PC-9 (cell line): ENCODE measurements at places on chromosomes 6 and 20. TPM values are rescaled to one million over a fixed set of nuclear protein-coding genes. Genes with fewer than 3 reads are reported as not detected.

- no peaks in the 10 kb centered on the region for H3K36me3 ChIP-seq
- no peaks in the 10 kb centered on the region for H3K4me1 ChIP-seq
- H3K4me3 ChIP-seq = no peak overlapping the region
- H3K27me3 ChIP-seq = peaks cover 62% of the 10 kb centered on the region
- no peak overlapping the region for H3K27ac ChIP-seq
Measured at GRCh38 chr20:52747845-52748284, 224.3 kb upstream of the TSHZ2 start.

DNA sequence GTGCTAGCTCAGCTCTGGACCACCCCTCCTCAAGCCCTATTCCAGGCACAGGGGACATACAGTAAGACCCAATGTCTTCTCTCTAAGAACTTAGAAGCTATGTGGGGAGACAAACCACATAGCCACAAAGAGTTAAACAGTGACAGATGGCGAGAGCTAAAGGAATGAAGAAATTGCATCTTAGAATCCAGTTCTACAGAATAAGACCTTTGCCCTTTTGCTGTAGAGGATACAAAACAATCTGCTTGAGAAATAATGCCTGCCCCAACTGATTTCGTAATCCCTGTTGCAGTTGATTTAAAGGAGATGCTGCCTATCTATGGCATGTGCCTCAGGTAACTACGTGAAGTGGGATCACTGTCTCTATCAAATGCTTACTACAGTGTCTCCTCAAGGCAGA lies 31.2 kb downstream of the TNFRSF21 start:
- H3K27me3 ChIP-seq = no peaks in the 10 kb centered on the region
- H3K36me3 ChIP-seq = peaks cover 89% of the 10 kb centered on the region
- peak; percentile 51 for DNase-seq
- H3K4me3 ChIP-seq = no peak overlapping the region

PAX1 gene
- not detected in 2 replicates for total RNA-seq

LEMD2 gene
- total RNA-seq = 65.9 and 66.5 TPM in 2 replicates

GRCh38 chr20:38040276-38040675 lies 6.7 kb downstream of the RPRD1B start:
- peaks cover 16% of the 10 kb centered on the region for H3K4me1 ChIP-seq
- H3K27me3 ChIP-seq = no peaks in the 10 kb centered on the region
- H3K36me3 ChIP-seq = peaks cover 39% of the 10 kb centered on the region; the same call in 1 of the 2 replicates
- H3K4me3 ChIP-seq = no peak overlapping the region
- H3K27ac ChIP-seq = no peak overlapping the region
- DNase-seq = no peak

GRCh38 chr6:37105148-37106050 lies 64.6 kb upstream of the PIM1 start:
- peaks cover 53% of the 10 kb centered on the region for H3K4me1 ChIP-seq
- H3K36me3 ChIP-seq = no peaks in the 10 kb centered on the region
- DNase-seq = no peak

- no peak for DNase-seq
- no peaks in the 10 kb centered on the region for H3K27me3 ChIP-seq
- H3K4me3 ChIP-seq = no peak overlapping the region
- no peaks in the 10 kb centered on the region for H3K36me3 ChIP-seq
Measured at GRCh38 chr20:62874964-62875344, 13.3 kb upstream of the TCFL5 start.

GRCh38 chr6:157442291-157442690 lies 61.3 kb downstream of the ZDHHC14 start:
- no peaks in the 10 kb centered on the region for H3K36me3 ChIP-seq
- H3K4me3 ChIP-seq = no peak overlapping the region
- no peak for DNase-seq
- H3K27me3 ChIP-seq = no peaks in the 10 kb centered on the region

GRCh38 chr6:32057966-32058365 lies 19.8 kb downstream of the CYP21A2 start:
- H3K4me1 ChIP-seq = no peaks in the 10 kb centered on the region
- no peak for DNase-seq
- no peaks in the 10 kb centered on the region for H3K27me3 ChIP-seq
- H3K4me3 ChIP-seq = no peak overlapping the region
- no peaks in the 10 kb centered on the region for H3K36me3 ChIP-seq

GRCh38 chr20:56616716-56617115 lies 12.4 kb upstream of the TFAP2C start:
- no peak overlapping the region for H3K27ac ChIP-seq
- no peak overlapping the region for H3K4me3 ChIP-seq
- no peaks in the 10 kb centered on the region for H3K27me3 ChIP-seq
- peaks cover 7% of the 10 kb centered on the region for H3K4me1 ChIP-seq
- DNase-seq = no peak
- no peaks in the 10 kb centered on the region for H3K36me3 ChIP-seq

DNA sequence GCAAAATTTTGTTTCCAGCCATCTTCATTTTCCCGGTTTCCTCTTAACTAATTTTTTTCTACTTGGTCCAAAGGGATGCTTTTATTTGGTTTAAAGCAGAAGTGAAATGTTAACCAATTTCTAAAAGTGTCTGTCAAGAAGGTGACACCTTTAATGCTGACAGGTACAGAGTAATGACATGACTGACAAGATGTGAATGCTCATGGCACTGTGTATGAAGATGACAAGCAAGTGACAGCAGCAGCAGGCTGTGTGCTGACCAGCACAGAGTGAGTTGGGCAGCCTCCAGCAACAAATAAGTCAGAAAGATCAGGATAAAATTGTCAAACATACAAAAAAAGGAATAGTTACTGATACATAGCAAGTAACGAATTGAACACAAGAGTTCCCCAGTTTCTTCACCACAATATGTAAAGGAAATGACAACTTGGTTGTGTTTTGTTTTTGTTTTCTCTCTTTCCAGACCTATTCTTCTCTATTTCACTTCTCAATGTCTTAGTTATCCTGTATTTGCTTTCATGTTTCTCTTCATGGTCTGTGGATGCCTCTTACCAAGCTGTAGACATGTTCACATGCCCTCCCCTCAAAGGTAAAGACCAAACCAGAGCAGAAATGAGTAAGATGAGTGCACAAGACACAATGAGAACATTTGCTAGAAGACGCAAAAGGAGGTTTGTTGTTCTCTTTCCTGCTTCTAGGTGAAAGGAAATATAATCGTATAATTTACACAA lies 174.9 kb downstream of the FRK start:
- no peaks in the 10 kb centered on the region for H3K36me3 ChIP-seq
- H3K4me1 ChIP-seq = peaks cover 29% of the 10 kb centered on the region
- H3K27ac ChIP-seq = no peak overlapping the region
- no peak for DNase-seq

DNA sequence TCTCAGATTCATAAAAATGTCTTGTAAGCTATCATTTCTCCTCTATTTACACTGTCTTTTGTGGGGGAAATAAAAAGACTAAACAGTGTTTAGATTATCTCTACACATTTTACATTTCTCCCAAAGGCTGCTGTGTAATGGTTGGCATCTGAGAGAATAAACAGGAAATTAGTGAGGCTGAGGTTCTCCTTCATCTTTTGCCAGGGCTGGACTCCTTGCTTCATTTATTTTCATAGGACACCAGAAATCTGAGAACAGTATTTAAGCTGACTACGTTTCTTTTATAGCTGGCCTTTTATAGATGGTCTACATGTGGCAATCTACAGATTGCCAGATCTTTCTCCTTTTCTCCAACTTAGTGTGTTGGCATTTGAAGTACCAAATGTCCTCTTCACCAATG lies 41.5 kb downstream of the PLCB4 start:
- no peak overlapping the region for H3K27ac ChIP-seq
- H3K27me3 ChIP-seq = no peaks in the 10 kb centered on the region
- H3K4me3 ChIP-seq = no peak overlapping the region
- H3K36me3 ChIP-seq = no peaks in the 10 kb centered on the region
- H3K4me1 ChIP-seq = no peaks in the 10 kb centered on the region

DNA sequence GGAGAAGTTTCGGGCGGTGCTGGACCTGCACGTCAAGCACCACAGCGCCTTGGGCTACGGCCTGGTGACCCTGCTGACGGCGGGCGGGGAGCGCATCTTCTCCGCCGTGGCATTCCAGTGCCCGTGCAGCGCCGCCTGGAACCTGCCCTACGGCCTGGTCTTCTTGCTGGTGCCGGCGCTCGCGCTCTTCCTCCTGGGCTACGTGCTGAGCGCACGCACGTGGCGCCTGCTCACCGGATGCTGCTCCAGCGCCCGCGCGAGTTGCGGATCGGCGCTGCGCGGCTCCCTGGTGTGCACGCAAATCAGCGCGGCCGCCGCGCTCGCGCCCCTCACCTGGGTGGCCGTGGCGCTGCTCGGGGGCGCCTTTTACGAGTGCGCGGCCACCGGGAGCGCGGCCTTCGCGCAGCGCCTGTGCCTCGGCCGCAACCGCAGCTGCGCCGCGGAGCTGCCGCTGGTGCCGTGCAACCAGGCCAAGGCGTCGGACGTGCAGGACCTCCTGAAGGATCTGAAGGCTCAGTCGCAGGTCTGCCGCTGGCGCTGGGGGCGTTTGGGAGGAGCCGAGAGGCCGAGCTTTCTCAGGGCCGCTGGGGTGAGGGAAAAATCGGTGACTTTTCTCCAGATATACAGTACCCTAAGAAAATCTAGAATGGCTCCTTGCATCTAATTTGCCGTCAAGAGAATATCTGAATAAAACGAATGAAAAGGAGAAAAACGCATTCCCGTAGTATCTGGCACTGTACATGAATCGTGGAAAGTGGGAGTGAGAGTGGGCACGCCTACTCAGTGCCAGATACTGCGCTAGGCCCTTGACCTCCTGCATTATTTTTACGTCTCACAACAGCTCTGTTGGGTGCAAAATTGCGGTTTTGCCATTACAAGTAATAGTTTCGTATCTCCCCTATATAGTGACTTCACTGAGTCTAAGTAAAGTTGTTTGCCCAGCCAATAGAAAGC lies 1.0 kb downstream of the CALHM6 start:
- H3K4me1 ChIP-seq = no peaks in the 10 kb centered on the region
- no peaks in the 10 kb centered on the region for H3K36me3 ChIP-seq
- H3K4me3 ChIP-seq = peak overlapping the region; percentile 35; the same call in 1 of the 2 replicates
- peaks cover 28% of the 10 kb centered on the region; the same call in 1 of the 2 replicates for H3K27me3 ChIP-seq

DDO gene
- 2.0 and 3.6 TPM in 2 replicates for total RNA-seq

CLPSL1 gene
- total RNA-seq = not detected in 2 replicates

BMP7 gene
- 0.13 and 0.60 TPM in 2 replicates for total RNA-seq

DNA sequence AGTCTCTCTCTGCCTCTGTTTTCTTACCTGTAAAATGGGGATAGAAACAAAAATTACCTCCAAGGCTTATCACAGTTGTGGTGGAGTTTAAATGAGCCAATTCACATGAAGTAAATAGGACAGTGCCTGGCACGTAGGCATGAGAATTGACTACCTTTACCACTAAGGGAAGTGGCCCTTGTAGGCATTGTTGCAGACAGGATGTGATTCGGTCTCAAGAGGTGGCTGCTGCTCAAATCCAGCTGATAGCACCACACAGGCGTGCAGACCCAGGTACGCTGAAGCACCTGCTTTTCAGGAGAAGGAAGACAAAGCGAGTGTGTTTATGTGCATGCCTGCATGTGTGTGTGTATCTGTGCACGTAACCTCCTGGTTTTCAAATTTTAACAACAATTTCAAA lies 108.6 kb downstream of the EYA2 start:
- no peak overlapping the region for H3K27ac ChIP-seq
- no peak overlapping the region for H3K4me3 ChIP-seq

DNA sequence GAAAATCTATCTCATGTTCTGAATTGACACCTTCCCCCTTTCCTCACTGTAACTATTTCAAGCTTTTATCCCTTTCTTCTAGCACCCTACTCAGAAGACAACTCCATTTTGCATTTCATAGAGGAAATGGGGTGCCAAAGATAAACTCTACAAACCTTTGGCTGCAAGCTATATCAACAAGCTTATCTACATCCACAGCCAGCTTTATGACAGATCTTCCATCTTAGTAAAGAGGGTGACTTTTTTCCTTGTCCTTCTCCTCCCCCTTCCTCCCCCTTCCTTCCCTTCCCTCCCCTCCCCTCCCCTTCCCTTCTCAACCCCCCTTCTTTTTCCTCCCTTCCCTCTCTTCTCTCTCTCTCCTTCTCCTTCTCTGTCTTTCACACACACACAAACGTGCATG lies 58.0 kb upstream of the OLIG3 start:
- H3K36me3 ChIP-seq = no peaks in the 10 kb centered on the region
- no peak overlapping the region for H3K4me3 ChIP-seq
- no peaks in the 10 kb centered on the region for H3K4me1 ChIP-seq

- H3K4me1 ChIP-seq = no peaks in the 10 kb centered on the region
- H3K36me3 ChIP-seq = 0 out of 2 replicates have a peak, but pooled peaks cover 4% of the 10 kb centered on the region
- H3K27me3 ChIP-seq = no peaks in the 10 kb centered on the region
Measured at GRCh38 chr6:84618046-84618752, 146.2 kb downstream of the TBX18 start.

DNA sequence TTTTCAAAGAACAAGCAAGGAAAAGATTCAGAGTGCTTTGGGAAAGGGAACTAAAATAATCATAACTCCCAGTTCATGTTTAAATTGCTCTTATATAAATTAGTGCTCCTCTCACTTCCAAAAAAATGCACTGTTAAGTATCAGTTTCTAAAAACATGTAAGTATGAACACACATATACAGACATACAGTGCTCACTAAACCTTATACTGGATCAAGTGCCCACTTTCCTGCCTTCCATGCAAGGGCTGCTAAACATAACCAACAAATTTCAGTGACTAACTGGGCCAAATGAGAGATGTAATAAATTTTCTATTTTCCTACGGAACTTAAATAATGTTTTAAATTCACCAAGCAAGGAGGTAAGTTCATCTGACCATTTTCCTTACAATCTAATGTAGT lies 6.4 kb downstream of the TFAP2A start:
- peaks cover 52% of the 10 kb centered on the region for H3K4me1 ChIP-seq
- DNase-seq = no peak
- peak overlapping the region; percentile 53 for H3K27ac ChIP-seq
- H3K36me3 ChIP-seq = peaks cover 14% of the 10 kb centered on the region; the same call in 1 of the 2 replicates

DNA sequence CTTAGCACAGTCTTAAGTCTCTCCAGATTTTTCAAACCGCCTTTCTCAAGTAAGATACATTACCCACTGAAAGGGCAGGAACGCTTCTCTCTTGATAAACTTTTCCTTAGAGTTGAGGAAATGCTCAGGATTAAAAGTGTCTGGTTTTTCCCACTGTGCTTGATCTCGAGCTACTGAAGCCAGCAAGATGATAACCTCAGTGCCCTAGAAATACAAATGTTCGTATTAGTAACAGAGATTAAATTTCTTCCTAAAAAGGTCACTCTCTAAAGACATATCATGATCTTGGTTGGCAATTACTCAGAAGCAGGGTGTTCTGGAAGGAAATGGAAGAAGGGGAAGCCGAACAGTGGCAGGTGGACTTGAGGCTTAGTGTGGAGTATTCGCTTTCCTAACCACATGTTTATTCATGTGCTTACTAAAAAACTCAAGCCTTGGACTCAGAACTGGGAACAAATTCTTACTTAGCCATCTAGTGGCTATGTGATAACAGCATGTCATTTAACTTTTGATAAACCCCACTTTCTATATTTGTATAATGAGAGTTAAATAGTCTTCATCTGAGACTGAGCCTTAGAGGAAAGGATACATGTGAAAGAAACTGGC lies 20.1 kb downstream of the C6orf141 start:
- no peak overlapping the region for H3K4me3 ChIP-seq
- no peak overlapping the region for H3K27ac ChIP-seq

DNA sequence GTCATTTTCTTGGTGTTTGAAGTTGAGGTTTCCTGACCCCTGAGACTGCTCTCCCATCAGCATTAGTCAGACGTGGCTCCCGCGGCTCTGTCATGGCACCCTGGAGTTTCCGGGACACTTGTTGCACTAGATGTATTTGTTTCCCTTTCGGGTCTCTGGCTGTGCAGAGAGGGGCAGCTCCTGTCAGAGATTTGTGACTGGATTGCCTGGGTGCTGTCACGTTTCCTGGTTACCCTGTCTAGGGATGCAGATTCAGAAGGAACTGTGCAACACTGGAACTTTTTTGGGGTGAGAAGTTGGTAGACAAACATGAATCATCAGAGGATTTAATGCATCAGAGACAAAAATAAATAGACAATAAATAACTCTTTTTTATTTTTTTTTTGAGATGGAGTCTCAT lies 431.8 kb upstream of the MAN1A1 start:
- no peak overlapping the region for H3K27ac ChIP-seq
- H3K4me1 ChIP-seq = no peaks in the 10 kb centered on the region
- no peaks in the 10 kb centered on the region for H3K27me3 ChIP-seq
- no peaks in the 10 kb centered on the region for H3K36me3 ChIP-seq
- no peak overlapping the region for H3K4me3 ChIP-seq

MPIG6B gene
- 0.43 and 0.59 TPM in 2 replicates for total RNA-seq
